ENCODE measurements at places on chromosomes 4 and X.

GRCh38 chr4:82975792-82976191 lies 34.8 kb downstream of the LIN54 start:
- DNase-seq, result no peak

GRCh38 chrX:3295731-3296130 lies 50.7 kb downstream of the MXRA5 start:
- DNase-seq, result peak; percentile 23

DNA sequence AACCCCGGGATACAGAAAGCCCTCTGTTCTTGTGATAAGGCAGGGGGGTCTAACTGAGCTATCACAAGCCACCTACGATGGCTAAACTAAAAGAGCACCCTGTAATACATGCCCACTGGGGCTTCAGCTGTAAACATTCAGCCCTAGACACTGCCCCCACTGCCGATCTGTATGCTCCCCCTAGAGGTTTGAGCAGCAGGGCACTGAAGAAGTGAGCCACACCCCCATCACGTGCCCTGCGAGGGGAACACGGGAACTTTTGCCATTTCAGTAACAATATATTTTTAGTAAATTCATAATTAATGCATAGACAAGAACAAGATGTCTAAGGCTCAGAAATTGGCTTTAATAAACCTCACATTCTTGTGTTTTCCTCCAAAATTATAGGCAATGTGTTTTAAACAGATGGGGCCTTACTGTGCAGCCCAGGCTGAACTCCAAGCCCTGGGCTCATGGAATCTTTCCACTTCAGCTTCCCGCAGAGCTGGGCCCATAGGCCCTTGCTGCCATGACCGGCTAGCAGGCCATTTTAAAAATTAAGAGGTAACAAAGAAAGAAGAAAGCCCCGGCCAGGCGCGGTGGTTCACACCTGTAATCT lies 235.3 kb upstream of the SFRP2 start:
- DNase-seq, result no peak

DNA sequence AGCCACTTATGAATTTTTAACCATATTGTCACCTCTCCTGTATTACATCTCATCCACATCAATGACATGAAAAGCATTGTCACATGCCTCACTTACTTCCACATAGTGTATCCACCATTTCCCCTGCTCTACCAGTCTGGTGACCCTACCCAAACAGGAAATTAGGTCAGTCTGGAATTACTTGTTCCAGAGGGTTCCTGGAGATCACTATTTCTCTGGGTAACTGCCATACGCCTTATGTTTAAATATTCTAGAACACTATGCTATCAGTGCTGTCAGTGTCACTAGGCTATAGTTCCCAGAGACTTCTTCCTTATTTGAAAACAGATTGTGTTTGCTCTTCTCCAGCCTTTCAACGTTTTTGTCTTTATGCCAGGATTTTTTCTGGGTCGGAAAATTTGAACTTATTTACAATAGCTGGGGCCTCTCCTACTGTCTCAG lies 15.0 kb downstream of the SRPX2 start:
- no peak for DNase-seq

- DNase-seq, result no peak
These were observed 213.2 kb downstream of the ARHGAP24 start for GRCh38 chr4:85688055-85688740.

DNA sequence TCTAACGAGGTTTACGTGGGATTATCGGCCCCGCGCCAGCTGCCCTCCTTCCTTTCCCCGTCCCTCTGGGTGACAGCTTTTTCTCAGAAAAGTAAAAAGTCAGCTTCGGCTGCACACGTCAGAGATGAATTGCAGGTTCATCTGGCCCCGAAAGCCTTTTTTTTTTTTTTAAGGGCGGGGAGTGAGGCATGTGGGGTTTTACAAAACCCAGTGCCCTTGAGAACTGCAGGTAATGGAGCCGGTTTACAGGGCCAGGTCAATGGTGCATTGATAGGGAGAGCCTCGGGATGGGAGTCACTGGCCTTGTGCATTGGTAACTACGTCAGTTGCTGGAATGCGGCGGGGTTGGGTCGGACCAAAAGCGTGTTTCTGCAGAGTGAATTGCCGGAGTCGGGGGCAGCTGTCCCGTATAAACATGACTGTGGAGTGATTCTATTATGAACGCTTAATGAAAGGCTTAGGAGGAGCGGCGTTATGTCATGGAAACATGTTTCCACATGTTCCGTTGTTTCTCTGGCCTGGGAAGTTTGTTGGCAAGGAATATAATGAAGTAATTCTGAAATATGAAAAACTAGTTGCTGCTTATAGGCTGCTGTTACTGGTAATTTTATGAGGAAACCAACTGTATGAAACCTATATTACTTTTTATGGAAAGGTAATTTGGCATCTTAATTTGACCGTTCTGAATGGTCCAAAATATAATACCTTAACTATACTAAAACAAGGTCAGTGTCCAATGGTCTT lies 1.1 kb downstream of the HSPA4L start:
- DNase-seq, result peak; percentile 66

DNA sequence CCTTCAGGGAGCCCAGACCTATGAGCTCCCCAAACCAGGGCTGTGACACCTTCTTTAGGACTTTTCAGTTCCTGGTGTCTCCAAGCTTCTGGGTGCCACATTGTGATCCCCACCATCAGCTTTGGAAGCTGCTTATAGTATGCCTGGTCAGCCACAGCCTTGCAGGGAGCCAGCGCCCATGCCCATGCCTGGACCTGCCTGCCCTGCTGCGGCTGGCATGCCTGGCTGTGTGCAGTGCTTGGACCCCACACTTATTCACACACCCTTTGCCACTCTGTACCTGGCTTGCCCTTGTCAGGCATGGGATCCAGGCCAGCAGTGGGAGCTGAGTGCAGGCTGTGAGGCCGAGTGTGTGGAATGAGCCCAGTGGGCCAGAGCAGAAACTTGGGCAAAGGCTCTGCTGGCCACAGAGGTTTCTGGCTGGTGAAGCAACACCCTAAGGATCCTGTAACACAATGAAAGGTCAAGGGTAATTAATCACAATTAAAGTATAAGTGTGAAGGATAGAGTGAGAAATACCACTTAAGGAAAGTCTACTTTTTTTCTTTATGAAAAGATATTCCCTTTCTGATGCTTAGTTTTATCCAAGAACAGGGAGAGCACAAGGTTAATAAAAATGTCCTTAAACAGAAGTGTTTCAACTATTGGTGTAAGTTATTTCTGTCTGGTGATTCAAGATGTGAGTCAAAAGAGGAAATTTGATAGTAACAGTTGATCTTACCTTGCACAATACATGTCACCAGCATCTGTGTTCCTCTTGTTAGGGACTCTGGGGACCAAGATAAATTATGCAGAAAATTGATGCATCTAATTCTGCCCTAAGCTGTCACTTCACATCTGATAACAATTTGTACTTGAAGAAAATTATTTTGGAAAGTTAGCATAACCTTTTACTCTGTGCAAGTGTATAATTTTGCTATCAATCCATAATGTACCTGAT lies 161.8 kb downstream of the FAM47A start:
- no peak for DNase-seq

DNA sequence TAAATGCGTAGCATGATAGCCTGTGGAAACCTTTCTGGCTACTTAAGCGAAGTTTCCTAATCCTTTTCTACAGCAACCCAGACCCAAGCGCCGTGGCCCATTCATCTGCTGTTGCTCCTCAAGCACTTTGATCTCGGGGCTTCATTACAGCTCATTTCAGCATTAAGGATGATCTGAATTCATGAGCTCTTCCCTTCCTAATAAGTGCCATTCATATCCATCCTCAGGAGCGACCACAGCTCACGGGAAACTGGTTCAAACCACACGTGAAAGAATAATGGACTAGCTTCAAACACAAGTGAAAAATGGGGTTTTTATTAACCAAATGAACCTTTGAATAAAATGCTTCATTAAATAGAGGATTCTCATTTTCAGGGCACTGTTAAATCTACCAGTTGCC lies 202.6 kb upstream of the LEF1 start:
- no peak for DNase-seq

DNA sequence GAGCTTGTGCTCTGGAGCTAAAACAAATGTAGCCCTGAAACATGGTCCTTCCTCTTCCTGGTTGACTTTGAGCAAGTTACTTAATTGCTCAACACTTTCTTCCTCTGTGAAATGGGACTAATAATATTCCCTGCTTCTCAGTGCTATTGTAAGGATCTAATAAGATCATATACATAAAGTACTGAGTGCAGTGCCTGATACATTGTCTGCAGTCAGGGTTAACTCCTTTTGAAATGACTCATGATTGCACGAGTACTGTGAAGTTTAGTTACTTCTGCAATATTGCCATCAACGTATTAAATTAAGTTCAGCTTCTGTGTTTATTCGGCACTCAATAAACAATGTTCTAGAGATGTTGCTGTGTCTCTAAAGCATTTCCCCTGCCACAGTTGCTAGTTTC lies 91.8 kb upstream of the HPRT1 start:
- no peak for DNase-seq

GRCh38 chrX:45596188-45596808 lies 395.6 kb upstream of the DIPK2B start:
- DNase-seq, result no peak

DNA sequence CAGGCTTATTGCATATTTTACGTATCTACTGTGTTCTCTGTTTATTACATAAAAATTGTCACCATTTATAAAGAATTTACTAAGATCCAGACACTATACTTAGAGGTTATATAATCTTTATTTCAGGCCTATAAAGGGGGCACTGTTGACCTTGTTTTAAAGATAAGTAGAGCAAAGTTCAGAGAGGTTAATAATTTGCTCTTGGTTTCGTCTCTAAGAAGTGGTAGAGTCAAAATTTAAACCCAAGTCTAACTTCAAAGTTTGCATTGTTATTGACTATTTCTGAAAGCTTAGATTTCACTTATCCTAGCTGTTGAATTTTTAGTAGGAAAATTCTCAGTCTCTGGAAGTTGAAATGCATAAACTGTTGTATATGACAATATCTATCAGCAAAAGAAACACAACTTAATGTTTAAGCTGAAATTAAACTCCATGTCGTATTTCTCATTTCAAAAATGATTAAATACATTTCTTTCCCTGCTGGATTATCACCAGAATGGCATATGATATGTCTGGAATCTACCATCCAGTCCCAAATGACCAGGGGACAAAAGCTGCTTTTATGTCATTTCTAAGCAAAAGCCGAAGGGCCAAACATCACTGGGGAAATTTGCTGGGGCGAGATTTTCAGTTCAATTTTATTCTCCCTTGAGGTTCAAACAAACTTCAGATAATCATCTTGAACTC lies 138.4 kb downstream of the SLC7A11 start:
- no peak for DNase-seq

- no peak for DNase-seq
These were observed 148.9 kb upstream of the FGF16 start for GRCh38 chrX:77298296-77298695.

DNA sequence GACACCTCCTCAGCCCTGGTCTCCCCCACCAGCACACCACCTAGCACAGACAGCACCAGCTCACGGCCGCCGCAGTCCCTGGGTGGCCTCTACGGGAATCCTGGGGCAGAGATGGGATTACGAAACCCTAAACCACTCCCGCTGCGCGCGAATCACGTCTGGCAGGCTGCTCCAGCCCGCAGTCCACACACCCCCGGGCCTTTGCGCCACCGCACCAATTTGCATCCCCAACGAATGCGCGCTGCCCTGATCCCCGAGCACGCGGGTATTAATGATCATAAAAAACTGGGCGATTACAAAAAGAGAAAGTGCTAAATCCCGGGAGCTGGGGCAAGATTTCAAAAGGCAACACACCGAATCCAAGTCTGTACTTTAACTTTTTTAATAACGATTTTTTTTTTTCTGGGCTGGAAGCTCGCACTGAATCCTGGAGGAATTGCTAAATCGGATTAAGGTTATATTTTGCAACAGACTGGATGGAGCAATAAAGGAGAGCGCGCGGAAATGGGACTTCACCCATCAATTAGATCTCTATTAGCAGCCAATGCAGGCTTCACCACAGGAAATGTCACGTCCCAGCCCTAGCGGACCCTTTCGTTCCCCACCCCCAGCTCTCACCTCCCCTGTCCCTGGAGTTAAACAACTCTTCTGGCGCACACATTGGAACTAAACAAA lies 69.8 kb upstream of the TMEM33 start:
- no peak for DNase-seq

GRCh38 chr4:7679406-7680040 lies 244.8 kb upstream of the PSAPL1 start:
- DNase-seq, result no peak

DNA sequence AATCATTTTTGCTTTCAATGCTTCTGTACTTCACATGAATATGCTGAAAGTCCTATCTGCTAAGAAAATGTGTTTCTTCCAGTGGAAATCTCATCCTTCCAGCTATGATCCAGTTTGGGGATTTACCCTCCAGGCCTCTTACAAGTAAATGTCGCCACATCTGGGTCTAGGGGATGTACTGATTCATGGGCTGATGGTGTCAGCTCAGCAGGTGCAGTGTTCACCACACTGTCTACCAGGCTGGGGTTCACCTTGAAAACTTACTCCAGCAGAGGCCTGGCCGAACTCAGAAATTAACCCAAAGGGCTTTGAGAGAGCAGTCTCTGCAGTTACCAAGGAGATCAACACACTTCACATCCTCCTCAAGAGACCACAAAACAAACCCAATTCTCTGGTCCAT lies 154.3 kb downstream of the TSPAN5 start:
- DNase-seq, result no peak

DNA sequence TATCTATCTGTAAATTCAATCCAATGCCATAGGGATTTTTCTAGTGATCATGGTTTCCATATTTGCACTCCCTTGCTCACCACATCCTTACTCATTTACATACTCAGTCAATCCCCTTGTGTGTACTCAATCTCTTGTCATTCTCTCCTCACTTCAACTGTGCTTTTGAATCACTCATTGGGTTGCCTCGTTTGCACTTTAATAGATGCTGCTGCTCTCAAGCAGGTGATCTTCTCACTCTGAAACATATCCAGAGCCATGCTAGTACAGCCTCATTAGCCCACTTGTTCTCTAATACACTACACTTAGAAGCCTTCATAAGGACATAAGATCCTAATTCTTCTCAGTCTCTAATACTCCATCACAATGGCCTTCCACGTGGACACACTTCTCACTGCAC lies 507.9 kb downstream of the TECRL start:
- DNase-seq, result no peak

DNA sequence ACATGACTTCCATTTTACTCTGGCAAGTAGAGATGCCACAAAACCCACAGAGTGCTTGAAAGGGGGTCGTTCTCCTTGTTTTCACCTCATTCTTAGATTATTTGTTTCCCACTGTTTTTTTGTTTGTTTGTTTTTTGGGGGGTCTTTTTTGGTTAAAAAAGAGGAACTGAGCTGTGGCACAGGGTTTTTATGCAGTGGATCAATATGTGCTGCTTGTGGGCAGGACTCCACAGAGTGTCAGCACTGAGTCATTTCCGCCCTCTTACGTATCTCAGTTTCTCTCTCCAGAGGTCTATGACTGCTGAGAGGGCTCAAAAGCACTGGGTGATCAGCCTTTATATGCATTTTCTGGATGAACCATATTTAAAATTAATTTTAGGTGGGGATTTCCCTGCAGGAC lies 268.1 kb upstream of the GRID2 start:
- no peak for DNase-seq

- DNase-seq, result no peak
These were observed 35.3 kb upstream of the SPIN2A start for GRCh38 chrX:57172544-57172943.

GRCh38 chr4:183223053-183223452 lies 97.0 kb downstream of the CLDN22 start:
- DNase-seq, result no peak

GRCh38 chrX:119505945-119506344 lies 37.7 kb downstream of the SLC25A5 start:
- peak; percentile 42 for DNase-seq

Data from HT-29 (cell line).